Tibial artery (tissue), 4 donors: ENCODE measurements at places on chromosomes 16 and 17.

GRCh38 chr17:32551186-32551955, 64.6 kb downstream of the CDK5R1 start:
- no peak for DNase-seq

DNA sequence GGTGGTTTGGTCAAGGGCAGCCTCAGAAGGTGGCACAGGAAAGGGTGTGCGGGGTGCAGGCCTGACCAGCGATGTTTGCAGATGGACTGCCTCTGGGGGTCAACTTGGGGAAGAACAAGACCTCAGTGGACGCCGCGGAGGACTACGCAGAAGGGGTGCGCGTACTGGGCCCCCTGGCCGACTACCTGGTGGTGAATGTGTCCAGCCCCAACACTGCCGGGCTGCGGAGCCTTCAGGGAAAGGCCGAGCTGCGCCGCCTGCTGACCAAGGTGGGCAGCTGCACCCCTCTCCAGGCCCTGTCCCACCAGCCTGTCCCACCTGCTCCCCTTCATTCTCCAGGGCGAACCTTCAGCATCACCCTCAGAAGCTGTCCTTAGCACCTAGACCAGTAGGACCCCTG, 12.5 kb downstream of the DHODH start:
- peak; percentile 51 for DNase-seq

DNA sequence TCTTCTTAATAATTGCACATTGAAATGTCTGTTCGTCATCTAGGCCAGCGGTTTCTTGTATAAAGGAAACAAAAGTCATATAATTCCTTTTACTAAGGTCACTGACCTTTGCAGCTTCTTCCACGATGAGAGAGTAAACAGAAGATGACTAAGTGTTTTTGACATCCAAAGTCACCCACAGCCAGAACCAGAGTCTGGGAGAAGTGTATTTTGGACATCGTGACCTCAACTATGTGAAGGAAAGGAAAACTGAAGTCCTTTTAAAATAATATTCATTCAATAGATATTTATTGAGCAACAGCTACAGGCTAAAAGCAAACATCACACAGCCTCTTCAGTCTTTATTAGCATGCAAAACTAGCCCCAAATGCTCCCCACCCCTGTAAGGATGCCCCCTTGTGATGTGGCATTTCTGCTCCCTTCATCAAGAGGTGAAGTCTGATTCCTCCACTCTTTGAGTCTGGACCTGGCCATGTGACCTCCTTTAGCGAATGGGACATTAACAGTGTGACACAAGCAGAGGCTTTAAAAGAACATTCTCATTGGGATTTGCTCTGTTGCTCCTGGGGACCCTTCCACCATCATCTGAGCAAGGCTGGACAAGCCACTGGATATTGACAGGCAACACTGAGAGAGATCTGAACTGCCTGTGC, 8.1 kb upstream of the PMP22 start:
- DNase-seq = no peak

- peak; percentile 70 for DNase-seq
Measured at GRCh38 chr16:57485091-57485915, 990 bp downstream of the DOK4 start.

GRCh38 chr17:42708588-42708987, 26.3 kb downstream of the CNTNAP1 start:
- DNase-seq = no peak

- no peak for DNase-seq
Measured at GRCh38 chr17:82831818-82832200, 8.0 kb downstream of the ZNF750 start.

GRCh38 chr17:8109661-8110455, 8.5 kb downstream of the ALOXE3 start:
- no peak for DNase-seq

DNA sequence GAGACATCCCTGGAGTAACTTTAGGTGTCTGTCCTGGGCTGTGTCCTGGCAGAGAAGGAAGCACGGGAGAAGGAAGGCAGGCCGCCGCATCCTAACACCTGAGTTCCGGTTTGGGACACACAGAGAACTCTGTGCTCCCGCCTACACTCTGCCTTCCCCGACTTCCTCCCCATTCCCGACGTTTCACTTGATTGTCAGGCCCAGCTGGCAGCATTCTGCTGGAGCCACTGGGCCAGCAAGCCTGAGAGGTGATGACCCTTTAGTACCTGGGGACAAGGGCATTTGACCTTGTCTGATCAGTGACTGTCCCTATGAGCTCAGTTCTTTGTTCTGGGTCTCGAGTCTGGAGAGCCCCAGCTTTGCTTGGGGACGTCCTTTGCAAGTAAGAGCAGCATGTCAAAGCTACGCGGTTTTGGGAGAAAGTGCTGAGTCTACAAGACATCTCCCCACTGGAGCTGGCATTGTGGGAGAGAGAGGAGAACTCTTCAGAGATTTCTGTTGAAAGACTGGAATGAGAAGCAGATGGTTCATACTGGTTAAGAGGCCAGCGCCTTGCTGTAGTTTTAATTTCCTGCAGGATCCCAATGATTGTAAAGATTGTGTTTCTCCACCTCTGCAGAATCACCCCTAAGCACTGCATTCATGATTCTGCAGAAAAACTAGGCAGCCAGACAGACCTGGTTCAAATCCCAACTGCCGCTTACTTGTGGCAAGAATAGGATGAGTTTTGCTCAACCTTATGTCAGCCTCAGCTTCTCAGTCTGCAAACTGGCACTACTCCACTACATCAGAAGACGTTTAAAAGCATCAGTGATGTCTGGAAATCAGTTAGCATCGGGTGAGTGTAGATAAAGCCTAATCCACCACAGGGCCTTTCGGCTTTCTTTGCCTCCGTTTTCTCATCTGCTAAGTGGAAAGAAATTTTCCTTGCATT, 20.6 kb downstream of the ABAT start:
- DNase-seq = no peak

DNA sequence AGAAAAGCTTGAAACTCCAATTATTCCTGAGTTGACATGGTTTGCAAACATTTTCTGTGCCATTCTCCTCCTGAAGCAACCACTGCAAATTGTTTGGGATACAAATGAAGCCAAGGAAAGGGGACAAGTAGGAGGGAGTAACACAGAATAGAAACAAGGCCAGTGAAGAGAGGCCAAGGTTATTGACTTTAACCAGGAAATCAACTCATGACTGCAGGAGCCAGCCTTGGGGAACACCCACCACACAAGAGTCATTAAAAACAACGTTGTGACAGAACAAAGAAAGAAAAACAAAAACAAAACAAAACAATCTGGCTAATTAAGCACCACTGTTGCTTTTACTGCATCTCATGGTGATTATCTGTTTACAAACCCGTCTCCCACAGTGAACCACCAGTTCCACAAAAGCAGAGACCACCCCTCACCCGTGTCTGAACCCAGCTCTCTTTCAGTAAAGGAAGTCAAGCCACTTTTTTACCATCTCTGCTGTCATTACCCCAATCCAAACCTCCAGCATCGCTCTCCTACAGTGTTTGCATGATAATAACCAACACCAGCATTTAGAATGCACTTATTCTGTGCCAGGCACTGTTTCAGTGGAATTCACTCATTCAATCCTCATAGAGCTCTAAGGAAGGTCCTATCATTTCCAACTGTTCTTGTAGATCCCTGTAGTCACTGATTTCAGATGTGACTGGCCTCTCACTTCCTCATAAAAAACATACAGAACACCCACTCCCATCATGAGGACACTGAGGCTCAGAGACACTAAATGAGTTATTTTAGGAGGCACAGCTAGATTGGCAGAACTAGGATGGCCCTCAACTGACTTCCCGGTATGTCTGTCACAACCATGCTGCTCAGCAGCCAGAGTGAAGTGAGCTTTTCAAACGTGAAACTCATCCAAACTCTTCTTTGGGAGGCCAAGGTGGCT, 2.0 kb downstream of the ZDHHC1 start:
- DNase-seq = no peak

DNA sequence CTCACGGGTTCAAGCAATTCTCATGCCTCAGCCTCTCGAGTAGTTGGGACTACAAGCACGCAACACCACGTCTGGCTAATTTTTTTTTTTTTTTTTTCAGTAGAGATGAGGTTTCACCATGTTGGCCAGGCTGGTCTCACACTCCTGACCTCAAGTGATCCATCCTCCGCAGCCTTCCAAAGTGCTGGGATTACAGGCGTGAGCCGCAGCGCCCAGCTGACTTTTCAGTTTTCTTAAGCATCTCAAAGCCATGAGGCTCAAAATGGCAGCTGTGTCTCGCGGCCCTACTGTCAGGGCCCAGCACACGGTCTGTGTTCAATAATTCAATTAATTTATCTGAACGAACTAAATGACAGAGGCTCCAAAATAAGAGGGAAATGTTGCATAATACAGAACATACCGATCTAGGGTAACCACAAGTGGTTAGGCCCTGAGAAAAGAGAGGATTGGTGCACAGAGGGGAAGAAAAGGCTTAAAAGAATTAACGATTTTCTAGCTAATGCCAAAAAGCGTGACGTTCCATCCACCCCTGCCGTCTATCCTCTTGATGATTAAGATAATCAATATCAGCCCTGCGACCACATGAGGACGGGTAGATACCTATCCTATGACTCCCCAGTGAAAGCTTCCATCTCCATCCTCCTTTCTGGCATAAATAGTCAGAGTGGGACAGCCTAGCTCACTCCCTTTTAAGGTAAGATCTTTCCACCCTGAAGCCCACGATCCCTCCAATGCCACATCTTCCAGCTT, 136.9 kb downstream of the SLC39A11 start:
- no peak for DNase-seq

DNA sequence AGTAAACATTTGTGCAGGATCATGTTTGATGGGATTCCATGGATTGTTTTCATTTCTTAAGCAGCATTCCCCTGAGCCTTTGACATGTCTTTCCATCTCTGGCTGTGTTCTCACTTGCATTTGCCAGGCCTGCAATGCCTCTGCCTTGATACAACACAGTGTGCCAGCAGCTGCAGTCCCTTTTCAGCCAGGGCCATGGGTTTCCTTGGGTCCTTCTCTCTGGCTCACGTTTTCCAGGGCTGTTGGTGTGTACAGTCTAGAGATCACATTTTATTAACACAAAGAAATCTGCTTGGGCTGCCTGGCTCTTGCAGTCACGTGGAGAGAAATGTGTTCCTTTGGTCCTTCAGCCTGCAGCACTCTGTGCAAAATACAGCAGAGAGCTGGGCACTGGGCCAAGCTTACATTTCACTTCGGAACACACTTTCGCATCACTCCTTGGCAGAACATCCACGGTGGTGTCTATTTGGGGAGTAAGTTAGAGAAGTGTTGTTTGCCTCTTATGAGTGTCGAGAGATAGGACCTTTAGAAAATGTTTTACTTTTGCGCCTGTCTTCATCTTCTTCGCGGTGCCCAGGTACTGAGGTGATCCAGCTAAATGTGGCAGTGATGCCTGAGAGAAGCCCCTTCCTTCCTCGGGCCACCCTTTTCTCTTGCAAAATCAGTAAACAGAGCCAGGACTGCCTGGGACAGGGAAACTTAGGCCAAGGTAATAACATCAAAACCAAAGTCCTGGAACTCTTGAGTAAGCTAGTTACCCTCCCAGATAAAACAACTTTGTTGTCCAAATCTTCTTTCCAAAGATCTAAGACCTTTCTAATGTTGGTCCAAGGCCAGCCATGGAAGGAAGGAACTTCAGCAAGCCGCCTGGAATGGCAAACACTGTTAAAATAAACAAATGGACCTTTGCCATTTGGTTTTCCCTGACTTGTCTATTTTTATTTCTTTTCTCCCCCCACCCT, 20.9 kb downstream of the HLF start:
- peak; percentile 98 for DNase-seq

DNA sequence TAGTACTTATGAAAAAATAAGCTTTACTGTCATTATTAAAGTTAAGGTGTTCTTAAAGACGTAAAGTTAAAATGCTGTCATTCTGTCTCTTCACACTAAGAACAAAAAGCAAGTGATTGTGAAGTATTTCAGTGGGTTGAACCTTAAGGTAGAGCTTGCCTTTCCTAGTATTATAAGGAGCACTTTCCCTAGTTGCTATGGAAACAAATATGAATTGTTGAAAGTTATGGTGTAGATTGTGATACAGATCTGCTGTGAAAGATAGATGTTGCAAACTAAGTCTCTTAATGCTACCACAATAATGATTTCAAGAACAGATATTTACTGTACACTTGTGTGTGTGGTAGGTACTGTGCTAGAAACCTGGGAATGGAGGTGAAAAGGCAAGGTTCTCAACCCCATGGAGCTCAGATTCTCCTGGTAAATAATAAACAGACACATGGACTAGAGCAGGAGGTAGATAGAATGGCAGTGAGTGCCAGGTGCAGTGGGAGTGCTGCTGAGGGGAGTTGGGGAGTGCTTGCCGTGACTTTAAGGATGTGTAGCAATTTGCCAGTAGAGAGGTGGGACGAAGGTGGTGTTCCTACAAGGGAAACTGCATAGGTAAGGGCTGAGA, 34.7 kb downstream of the MRTFB start:
- no peak for DNase-seq

DNA sequence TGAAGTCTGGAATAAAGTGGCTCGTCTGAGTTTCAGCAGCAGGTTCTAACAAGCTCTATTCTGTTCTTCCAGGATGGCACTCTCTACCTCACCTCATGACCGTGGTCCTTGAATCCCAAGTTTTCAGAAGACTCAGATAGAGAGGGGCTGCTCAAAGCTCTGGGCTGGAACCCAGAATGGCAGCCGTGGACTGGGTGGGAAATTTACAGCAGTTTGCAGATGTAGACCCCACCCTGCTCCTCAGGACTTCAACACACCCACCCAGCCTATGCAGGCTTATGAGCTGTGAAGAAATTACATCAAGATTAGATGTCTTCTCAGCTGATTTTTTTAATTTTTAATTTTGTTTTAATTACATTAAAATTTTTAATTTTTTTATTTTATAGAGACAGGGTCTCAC, 59.4 kb downstream of the METRNL start:
- DNase-seq = no peak

DNA sequence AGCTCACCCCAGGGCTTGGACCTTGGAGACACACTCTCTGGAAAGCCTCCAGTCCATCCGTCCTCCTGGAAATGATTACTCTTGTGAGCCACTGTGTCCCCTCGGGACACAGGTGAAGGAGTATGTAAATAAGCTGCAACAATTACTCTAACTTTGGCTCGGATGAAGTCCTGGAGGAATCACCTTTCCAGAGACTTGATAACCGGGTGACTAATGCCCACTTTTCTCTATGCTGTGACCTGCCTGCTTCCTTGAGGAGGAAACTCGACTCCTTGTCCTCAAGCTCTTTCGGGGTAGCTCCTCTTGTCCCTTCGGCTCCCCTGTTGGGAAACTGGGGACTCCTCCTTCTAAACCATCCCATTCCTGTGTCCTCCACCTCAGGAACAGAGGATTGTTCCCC, at the start of gene OR1A1:
Gene OR1A1 (plus strand): TSS at position 301 of the 400 bp plus-strand sequence. CDS start 7,954 bp downstream, outside the sequence.
- DNase-seq = no peak
